ACHN (cell line): ENCODE measurements at places on chromosomes 5 and 9.

DNA sequence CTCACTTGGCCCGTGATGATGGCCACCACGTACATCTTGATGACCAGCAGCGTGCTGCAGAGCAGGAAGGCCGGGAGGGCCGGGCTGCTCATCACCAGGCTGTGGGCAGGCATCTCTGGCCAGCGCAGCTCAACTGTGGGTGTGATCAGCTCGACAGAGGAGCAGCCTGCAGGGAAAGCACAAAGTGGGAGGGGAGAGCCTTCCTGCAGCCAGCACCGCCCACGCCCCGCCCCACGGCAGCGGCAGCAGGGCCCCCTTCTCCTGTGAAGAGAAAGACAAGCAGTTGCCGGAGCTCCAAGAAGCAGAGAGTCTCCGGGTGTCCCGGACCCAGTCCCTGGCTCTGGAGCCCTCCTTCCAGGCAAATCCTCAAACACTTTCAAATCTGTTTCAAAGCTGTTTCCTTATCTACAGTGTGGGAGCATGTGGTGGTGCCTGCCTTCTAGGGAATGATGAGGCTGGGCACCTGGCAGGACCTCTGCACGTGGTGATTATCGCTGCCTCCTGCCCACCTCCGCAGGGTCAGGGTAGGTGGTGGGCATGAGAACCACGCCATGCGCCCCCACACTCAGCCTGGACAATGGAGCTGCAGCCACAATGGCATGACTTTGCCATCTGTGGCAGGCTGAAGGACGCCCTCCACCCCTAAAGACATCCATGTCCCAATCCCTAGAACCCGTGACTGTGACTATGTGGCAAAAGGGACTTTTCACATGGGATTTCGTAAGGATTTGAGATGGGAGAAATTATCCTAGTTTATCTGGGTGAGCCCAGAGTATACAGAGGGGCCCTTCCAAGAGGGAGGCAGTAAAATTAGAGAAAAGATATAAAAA is at the start of gene PTGES:
TSS of gene PTGES (minus strand) at position 143 of the 830 bp plus-strand sequence. CDS start at position 113, 30 bp downstream.
- DNase-seq, result peak; percentile 74

DNA sequence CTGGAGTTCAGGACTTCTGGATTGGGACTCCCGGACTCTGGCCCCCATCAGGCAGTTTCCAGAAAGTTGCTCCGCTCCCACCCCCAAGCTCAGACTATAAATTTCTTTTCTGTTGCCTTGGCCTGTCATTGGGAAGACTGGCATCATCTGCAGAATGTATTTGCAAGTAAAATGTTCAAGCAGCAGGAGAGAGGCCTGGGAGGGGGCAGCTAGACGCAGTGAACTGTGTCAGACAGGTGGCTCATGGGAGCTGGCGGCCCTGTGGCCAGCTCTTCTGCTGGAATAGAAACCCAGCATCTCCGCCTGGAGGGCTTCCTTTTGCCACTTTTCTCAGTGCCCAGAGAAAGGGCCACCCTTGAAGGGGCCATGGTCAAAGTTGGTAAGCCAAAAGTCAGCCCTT is 16.0 kb downstream of the INSYN2B start:
- DNase-seq, result no peak

DNA sequence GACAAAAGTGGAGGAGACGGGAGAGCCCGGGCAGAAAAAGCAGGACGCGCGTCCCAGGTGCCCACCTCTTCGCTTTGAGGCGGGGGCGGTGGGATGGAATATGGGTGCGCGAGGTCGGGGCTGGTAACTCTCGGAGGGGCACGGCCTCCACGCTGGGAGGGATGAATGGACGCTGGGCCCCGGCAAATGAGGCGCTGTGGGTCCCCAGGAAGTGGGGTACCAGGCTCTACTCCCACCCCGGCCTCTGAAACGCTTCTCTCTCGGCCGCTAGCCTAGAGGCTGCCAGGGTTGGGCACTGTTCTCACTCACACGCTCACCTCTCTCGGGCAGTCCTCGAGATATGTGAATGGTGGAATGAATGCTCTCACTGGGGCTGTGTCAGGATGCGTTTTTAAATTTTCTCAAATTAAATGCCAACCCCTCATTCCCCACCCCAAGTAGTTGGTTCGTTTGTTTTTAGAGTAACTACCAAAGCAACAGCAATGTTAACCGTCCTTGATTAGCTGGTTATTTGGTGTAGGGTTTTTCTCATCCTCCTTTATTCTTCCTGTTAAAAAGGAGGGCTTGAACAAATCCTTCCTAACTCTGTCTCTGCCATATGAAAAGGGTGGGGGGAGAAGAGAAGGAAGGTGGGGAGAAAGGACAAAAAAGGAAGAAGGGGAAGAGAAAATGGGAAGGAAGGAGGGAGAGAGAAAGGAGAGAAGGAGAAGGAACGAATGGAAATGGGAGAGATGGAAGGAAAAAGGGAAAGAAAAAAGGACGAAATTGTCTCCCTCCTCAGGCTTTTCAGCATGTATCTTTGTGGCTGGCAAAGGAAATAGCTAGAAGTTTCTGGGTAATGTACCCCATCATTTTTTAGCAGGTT is 1.3 kb upstream of the EBF1 start:
- DNase-seq, result no peak

GRCh38 chr5:122153230-122153629 is 23.9 kb downstream of the ZNF474 start:
- DNase-seq, result no peak

- DNase-seq, result no peak
Observed at GRCh38 chr5:154406231-154406630, 39.6 kb upstream of the SAP30L start.

GRCh38 chr5:163890261-163890660 is 384.8 kb downstream of the MAT2B start:
- DNase-seq, result no peak

DNA sequence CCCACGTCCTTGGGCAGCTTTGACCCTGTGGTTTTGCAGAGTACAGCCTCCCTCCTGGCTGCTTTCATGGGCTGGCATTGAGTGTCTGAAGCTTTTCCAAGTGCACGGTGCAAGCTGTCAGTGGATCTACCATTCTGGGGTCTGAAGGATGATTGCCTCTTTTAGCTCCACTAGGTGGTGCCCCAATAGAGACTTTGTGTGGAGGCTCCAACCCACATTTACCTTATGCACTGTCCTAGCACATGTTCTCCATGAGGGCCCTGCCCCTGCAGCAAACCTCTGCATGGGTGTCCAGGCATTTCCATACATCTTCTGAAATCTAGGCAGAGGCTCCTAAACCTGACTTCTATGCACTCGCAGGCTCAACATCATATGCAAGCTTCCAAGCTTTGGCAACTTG is 644.2 kb upstream of the CDH9 start:
- peak; percentile 22 for DNase-seq

DNA sequence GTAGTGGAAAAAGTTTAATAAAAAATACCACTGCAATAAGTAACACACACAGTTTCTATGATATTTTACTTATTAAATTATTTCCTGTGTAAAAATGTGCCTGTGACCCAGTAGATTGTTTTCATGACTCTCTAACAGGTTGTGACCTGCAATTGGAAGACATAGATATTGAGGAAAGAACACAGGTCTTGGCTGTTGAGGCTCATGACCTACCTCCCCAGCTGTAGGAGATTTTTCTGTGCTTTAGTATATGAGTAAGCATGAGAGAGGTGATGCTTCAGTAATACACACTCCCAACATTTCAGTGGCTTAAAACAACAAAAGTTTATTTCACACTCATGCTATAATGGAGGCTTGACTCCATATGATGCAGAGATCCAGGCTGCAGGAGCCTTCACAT is 47.3 kb upstream of the TNC start:
- no peak for DNase-seq

DNA sequence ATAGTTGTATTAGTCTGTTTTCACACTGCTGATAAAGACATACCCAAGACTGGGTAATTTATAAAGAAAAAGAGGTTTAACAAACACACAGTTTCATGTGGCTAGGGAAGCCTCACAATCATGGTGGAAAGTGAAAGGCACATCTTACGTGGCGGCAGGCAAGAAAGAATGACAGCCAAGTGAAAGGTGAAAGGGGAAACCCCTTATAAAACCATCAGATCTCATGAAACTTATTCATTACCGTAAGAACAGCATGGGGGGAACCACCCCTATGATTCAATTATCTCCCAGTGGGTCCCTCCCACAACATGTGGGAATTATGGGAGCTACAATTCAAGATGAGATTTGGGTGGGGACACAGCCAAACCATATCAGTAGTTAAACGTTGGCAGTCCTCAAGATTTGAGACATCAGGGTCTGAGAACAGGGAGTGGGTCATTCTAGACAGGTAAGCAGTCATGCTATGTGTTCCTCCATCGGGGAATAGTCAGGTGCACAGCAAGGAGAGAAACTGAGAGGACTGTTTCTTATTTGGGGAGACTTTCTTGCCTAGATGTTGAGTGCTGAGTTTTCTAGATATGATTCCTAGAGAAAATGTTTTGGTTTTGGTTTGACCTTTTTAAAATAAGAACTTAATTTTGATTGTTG is 45.8 kb upstream of the ENTREP1 start:
- no peak for DNase-seq
